ENCODE measurements at places on chromosomes 6 and 20.

- DNase-seq: no peak
These were observed 83.2 kb downstream of the GCLC start for GRCh38 chr6:53461696-53462095.

GRCh38 chr6:157681041-157681650, 141.9 kb upstream of the SNX9 start:
- DNase-seq: no peak

DNA sequence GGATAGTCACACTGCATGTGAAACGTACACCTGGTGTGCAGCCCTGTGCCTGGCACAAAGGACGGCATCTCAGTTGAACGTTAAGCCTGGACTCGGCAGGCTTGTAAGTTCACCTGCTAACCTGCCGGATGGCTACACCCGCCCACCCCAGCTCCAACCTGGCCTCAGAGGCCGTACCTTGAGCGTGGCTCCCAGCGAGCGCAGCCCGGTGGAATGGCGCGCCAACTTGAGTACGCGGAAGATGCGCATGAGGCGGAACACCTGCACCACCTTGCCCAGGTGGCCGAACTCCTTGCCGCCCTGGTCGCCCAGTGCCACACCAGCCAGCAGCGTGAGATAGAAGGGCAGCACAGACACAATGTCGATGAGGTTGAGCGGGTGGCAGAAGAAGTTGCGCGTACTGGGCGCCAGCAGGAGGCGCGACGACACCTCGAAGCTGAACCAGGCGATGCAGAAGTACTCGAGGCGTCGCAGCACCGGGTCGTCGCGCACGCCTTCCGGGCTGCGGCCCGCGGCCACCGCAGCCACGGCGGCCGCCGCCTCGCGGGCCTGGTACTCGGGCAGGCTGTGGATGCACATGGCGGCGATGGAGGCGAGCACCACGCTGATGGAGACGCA, 3.3 kb downstream of the KCNS1 start:
- DNase-seq: no peak

- no peak for DNase-seq
These were observed 118.4 kb downstream of the DTNBP1 start for GRCh38 chr6:15544321-15544900.

- no peak for DNase-seq
These were observed 2.3 kb upstream of the TRAM2 start for GRCh38 chr6:52579006-52579660.

Measured in adipocyte (in vitro differentiated cells).